ENCODE measurements at places on chromosomes 6 and 20.

- no peak for DNase-seq
Measured at GRCh38 chr6:118122161-118122725, 215.2 kb downstream of the SLC35F1 start.

DNA sequence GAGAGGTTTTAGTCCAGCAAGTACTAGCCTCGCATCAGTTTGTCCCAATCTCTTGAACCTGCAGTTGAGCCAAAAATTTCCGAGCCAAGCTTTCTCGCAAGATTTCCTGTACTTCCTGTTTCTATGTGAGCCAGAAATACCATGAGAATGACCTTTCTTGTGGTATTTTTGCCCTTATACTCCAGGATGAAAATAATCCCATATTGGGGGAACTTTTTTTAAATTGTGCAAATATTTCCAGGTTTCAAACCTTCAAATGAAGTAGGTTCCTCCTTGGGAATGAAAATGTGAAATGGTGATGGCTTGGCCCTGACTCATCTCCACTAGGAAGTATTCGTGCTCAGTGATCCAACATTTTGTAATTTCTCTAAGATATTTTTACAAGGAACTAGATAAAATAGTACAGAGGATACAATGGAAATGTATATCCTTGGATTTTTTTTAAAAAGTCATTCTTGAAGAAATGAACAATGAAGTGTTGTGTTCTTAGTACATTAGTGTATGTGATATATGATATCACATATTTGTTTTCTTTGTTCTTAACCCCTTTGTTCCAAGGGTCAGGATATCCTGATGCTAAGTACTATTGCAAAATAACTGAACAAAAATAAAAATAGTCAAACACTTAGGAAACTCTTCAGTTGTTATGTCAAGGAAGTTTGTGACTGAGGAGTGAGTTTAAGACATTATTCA, 184.0 kb downstream of the PDE7B start:
- DNase-seq, result no peak

- DNase-seq, result no peak
Measured at GRCh38 chr20:21729316-21729715, 23.9 kb downstream of the PAX1 start.

GRCh38 chr6:43511824-43512415, 1.8 kb upstream of the LRRC73 start:
- DNase-seq, result no peak

DNA sequence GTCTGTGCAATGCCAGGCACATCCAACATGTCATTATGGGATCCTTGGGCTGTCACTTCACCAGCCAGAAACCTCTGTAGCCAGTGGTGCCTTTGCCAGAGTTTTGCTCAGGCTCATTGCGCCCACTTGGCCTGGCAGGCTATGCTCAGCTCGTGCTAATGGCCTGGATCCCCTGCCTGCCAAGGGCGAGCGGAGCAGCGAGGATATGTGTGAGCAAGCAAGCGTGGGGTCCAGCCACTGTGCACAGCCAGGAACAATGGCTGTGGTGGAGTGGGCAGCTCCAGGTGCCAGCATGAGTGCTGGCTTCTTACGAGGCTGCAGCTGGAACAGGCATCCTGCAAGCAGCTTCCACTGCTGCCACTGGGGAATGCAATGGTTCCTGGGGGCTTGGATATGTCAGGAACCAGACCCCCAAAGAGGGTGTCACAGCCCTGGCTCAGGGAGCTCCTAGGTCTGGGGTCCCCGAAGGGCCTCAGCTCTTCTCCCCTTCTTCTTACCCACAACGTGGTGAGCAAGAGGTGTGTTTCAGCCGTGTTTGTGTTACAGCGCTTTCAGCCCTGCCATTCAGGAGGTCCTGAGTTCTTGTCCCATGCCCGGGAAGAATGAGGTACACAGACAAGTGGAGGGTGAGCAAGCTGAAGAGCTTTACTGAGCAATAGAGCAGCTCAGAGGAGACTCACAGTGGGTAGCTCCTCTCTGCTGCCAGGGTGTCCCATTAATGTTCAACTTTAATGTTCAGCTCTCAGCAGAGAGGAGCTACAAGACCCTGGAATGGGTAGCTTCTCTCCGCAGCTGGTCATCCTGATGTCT, 22.3 kb upstream of the TOP1 start:
- no peak for DNase-seq

DNA sequence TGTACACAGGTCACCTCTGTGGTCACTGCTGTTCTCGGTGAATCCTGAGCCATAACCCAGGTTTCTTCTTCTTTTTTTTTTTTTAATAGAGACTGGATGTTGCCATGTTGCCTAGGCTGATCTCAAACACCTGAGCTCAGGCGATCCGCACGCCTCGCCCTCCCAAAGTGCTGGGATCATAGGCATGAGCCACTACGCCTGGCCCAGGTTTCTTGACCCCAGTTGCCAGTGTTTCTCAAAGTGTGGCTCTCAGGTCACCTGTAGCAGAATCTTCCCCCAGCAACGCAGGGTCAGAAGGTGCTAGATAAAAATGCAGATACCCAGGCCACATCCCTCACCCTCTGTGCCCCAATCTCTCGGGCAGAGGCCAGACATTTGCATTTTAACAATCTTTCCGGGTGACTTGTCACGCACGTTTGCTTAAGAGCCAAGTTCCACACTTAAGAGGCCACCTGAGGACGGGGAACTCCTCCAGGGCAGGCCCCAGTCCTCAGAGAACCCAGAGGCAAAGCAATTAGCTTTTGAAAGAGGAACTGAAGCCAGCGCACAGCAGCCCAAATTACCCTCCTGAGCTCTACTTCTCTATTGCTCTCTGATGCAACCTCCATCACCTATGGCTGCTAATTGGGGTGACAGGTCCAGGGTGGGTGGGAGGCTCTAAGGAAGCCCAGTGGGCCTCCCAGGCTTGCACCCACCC, 81.8 kb downstream of the NFATC2 start:
- no peak for DNase-seq

- DNase-seq, result no peak
Measured at GRCh38 chr20:63196768-63197470, 19.0 kb downstream of the YTHDF1 start.

GRCh38 chr6:109284675-109285074, 97.6 kb downstream of the CD164 start:
- DNase-seq, result no peak

- DNase-seq, result no peak
Measured at GRCh38 chr6:13289789-13290318, 38.5 kb downstream of the TBC1D7 start.

- DNase-seq, result no peak
Measured at GRCh38 chr6:130525408-130525807, 159.6 kb downstream of the TMEM200A start.
